Right ventricle myocardium superior (tissue), 1 donor: ENCODE measurements at places on chromosomes 3 and 15.

GRCh38 chr15:85730001-85730820 is 64.5 kb downstream of the KLHL25 start:
- no peak for DNase-seq

- DNase-seq, result no peak
Observed at GRCh38 chr15:59349680-59350420, 22.8 kb downstream of the MYO1E start.

DNA sequence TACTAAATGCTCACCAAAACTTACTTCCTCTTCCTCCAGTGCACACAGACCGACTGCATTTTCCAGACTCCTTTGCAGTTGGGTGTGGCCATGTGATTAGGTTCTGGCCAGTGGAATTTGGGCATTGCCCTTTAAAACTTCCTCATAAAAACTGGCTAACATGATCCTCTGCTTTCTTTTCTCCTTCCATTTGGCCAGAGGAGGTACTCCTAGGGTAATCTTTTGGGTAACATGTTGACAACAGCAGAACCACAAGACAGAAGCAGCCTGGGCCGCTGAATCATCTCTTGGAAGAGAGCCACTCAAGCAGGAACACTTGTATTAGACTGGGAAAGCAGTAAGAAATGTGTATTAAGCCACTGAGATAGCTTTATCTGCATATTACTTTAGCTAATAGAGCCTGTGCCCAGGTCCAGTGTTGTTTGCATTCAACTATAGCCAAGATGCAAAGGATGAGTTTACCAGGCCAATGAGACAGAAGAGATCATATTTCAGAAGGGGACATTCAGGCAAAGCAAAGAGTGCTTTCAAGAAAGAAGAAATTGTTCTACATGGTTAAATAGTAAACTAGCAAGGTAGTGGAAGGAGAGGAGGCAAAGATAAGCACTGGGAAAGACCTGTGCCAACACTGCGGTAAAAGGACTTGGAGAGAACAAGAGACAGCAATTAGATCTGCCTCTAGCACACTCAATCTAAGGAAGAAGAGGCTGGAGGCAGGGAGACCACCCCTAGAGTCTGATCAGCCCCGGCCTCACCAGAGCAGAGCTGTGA is 79.8 kb downstream of the PLCH1 start:
- DNase-seq, result peak; percentile 67

GRCh38 chr15:67465196-67465952 is 55.6 kb upstream of the C15orf61 start:
- DNase-seq, result no peak

DNA sequence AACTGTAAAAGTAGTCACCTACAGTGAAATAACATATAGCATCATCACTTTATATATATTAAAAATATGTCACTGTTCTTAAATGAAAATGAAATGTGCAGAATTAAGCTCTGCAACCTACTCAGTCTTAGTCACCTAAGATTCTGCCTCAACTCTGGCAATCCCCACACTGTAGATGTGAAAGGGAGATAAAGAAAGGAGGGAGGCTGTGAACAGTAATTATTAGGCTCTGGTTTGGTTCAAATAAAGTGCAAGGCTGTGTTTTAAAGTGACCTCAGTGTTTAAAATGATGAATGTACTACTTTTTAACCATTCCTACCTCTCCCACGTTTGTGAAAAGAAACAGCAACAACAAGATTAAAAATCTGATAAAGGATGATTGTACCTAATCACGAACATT is 72.2 kb downstream of the ATP8B4 start:
- no peak for DNase-seq

GRCh38 chr3:195895861-195896360 is 12.4 kb downstream of the TNK2 start:
- DNase-seq, result peak; percentile 85

GRCh38 chr15:99032935-99033334 is 25.3 kb upstream of the PGPEP1L start:
- DNase-seq, result no peak

DNA sequence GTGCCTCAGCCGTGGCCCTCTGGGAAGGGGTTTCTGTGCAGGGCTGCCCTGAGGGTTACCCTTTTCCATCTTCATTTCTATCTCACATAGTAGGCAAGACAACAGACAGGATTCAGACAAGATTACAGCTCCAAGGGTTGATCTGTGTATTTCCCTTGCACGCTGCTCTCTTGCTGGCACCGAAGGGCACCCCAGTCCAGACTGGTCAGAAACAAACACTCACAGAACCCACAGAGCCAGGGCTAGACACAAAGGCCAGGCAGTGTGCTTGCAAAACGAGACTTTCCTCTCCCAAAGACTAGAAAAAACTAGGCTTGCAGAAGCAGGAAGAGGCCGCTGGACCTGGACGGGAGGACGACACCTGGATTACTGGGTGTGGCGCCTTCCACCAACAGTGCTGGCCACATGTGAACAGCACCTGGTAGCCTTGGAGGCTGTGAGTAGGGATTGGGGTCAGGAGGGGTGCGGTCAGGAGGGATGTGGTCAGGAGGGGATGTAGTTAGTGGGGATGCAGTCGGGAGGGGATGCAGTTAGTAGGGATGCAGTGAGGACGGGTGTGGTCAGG is 96.8 kb downstream of the BDH1 start:
- no peak for DNase-seq

DNA sequence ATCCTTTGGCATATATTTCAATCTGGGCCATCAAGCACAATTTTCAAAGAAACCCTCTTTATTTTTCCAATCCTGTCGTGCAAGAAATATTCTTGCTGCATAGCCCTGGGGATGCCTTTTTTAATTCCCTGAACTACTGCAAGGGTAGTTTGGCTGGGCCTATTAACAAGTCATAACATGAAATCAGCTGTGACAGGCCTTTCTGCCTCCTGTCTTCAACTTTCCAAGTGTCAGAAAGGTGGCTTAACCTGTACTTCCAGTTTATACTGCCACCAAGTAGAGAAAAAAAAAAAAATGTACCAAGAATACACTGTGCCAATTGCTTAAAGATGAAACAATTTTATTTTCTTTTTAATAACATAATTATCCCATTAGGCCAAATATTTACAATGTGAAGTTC is 32.4 kb upstream of the SPPL2A start:
- no peak for DNase-seq

- DNase-seq, result no peak
Observed at GRCh38 chr15:35522061-35522460, 23.9 kb downstream of the DPH6 start.

DNA sequence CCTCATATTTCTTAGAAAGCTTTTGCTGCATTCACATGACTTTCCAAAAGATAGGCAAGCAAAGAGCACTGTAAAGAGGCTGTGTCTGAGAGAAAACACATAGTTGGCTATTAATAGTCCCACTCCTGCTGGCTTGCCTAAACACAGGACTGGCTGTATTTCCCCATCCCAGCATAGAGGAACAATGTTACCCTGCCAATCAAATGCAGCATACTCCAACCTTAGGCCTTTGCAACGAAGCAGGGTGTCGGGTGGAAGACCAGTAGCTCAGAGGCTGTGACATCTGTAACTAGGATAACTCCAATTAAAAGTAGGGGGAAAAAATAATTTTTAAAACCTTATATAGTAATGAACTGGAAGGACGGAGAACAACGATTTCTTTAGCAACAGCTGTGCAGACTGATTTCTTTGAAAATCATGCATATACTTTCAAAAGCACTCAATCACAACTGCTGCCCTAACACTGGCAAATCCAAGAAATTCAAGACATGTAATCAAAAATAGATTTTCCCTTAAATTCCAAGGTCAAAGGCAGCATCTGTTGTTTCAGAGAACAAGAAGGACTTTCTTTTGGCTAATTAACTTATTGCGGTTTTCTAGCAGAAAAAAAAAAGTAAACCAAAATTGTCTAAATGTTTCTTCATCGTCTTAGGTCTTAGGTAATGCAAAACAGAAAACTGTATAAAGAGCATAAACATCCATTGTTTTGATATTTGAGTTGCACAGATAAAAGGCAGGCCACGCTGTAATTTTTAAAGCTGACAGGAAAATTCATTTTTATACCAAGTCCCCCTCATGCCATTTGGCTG is 139.3 kb downstream of the TNIK start:
- DNase-seq, result no peak

DNA sequence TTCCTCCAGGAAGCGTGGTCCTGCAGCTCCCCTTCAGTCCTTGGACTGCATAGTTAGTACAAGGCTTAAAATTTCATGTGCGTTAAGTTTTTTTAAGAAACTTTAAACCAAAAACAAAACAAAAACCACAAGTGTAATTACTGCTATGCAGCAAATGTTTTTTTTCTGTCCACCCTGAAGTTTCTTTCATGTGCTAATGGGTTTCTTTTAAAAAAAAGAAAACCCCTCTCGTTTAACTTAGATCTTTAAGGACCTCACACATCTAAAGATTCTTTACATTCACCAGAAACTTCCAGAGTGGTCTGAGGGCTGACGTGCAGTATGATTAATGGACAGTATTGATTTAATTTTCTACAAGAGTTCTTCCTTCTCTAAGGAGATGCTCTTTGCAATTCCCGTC is 72.0 kb upstream of the PYGO1 start:
- no peak for DNase-seq

DNA sequence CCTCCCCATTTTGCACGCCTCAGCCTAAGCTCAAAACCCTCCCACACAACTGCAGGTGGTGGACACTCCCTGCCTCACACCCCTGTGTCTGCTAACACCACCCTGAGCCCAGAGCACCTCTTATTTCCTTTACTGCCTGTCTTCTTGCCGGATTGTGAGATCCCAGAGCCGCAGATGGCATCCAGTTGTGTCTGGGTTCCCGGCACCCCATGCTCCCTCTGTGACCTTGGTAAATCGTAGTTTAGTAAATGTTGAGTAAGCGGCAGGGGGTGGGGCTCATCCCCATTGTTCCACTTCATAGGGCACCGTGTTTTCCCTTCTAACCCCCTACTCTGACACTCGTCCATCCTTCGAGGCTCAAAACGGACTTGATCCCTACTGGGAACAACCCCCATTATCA is 14.9 kb downstream of the SPINT1 start:
- DNase-seq, result no peak
